SHP77 (cell line): ENCODE measurements at places on chromosomes 2 and 18.

DNA sequence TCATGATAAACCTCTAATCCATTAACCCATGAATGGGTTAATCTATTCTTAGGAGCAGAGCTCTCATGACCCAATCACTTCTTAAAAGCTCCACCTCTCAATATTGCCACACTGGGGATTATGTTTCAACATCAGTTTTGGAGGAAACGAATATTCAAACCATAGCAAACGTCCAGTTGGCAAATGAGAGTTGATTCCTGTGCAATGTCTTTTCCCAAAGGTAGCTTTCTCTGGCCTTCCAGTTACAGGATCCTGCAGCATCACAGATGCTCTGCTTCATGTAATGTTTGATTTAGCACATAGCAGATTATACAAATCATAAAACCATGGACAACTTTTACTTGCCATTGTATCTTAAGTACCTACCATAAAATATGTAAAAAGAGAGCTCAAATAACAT is 481.0 kb downstream of the TNS1 start:
- no peak for DNase-seq

DNA sequence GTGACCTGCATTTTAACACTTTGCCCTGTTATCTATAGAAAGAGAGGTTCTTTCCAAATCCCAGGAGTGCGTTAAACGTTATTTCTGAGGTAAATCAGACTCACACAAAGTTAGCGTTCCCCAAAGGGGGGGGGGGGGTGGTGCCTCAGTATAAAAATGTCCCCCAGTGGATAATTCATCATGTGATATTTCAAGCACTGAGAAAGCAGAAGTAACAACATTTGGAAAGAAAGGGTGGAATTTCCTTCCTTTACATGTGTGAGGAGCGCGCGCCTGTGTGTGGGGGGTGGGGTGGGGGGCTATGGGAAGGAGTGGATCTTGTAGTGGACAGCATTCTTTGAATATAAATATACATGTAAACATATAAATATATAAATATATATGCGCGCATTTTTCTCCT is 630.9 kb downstream of the NYAP2 start:
- no peak for DNase-seq

GRCh38 chr18:35376742-35377695 is at the start of gene ZNF396:
TSS of gene ZNF396 (minus strand) at chr18:35377337. CDS start at chr18:35374292, 3,045 bp downstream.
- DNase-seq, result peak; percentile 62

- DNase-seq, result no peak
Measured at GRCh38 chr2:36469710-36470109, 114.1 kb downstream of the CRIM1 start.

- DNase-seq, result no peak
Measured at GRCh38 chr2:160428405-160428763, 65.2 kb downstream of the RBMS1 start.

GRCh38 chr18:53952700-53953099 is 271.8 kb downstream of the MBD2 start:
- DNase-seq, result no peak

DNA sequence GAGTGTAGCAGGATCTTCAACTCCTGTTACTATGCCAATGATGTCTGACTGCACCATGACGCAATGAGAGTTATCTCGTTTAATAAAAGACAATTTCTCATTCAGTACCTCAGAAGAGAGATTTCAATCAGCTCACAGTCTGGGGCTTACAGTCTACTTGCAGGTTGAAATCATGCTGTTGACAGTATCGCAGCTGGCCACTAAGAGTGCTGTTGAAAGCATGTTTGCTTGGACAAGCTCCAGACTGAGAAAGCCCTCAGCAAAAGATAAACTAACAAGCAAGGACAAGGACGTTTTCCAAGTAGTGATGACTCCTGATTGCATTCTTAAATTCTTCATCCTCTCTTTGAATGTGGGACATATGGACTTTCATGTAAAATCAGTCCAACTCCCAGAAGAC is 145.2 kb upstream of the SYT4 start:
- peak; percentile 85 for DNase-seq
